Left cardiac atrium (tissue), 4 donors: ENCODE measurements at places on chromosomes 5 and 9.

- peak; percentile 47 for DNase-seq
These were observed at the start of gene ZNF618 for GRCh38 chr9:113876151-113876992. ZNF618 (plus strand) TSS chr9:113876309; CDS start chr9:113876381, 72 bp downstream.

DNA sequence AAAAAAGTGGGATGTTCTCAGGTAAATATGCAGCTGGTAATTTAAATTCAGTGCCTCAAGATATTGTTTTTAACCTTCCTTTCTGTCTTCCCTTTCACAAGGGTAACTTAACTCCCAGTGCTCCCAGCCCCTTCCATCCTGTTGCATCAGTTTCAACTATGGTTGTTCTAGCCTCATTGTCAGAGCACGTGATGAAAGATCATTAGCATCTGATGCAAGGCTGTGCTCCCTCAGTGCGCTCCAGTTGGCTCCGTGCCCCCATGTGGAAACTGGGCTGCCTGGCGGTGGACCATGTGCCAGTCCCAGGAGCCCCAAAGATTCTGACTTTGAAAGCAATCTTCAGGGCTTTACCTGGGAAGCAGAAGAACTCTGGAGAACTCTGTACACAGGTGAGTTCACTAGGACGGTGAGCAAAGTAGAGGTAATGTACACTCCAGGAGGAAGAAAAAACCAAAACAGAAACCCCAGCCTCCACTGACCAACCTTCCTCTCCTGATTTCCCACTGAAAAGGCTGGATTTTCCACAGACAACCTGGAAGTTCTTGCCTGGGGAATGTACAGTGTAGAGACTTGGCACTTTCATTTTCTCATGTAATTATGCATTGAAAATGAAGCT, 96.9 kb downstream of the SLC1A3 start:
- DNase-seq, result peak; percentile 34

DNA sequence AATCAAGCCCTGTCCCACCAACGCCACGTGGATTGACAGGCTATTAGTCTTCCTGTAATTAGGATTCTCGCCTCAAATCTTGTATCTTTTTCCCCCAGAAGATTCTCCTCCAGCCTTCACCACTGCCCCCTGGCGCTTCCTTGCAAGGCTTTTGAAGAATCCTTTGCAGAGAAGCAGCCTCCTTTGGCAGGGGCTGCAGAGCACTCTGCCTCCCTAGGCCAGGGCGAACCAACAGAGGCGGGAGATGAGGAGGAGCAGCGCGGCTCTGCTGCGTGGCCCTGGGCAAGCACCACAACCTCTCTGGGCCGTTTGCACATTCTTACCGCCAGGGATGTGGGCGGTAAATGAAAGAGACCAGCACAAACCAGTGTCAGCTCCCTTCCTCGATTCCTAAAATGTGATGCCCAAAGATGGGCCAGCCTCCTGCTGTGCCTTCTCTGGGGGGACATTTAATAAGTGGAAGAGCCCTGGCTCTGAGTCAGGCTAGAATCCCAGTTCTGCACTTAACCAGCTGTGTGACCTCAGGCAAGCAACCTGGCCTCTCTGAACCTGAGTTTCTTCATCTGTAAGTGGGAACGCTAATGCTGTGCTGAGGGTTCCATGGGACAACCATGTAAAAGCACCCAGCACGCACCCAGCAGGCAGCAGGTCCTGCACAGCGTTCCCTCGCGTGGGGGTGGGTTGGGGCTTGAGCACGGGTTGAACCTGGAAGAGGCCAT, 128.6 kb downstream of the KCNIP1 start:
- no peak for DNase-seq

DNA sequence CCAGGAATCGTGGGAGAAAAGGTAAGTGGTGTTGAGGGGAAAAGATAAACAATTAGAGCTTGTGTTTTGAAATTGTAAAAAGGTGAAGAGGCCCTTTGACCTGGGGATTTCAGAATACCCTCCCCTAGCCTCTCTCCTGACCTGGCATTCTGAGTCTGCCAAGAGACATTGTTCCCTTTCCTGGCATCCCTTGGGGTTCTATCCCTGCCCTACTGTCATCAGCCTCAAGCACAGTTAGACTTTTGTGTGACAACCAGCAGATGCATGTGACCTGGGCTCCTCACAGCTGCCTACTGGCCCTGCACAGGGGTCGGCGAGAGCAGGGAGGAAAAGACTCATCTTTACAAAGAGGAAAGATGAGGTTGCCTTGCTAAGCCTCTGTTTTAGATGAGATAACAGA, 72.2 kb upstream of the ORM1 start:
- DNase-seq, result no peak

GRCh38 chr9:10764481-10764880, 151.7 kb upstream of the PTPRD start:
- DNase-seq, result no peak

DNA sequence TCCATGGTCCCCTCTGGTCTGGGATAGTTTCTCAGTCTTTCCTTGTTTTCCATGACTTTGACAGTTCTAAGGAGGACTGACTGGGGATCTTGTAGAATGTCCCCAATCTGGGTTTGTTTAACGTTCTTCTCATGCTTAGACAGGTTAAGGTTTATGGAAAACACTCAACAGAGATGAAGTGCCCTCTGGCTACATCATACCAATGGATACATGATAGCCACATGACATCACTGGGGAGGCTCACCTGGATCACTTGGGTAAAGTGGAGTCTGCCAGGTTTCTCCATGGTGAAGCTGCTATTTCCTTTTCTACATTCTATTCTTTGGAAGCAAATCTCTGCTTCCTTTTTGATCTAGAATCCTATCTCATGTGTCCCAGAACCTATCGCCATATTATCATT, 23.8 kb upstream of the ALDH1B1 start:
- no peak for DNase-seq

GRCh38 chr9:112051812-112052211, 123.3 kb downstream of the SUSD1 start:
- no peak for DNase-seq

DNA sequence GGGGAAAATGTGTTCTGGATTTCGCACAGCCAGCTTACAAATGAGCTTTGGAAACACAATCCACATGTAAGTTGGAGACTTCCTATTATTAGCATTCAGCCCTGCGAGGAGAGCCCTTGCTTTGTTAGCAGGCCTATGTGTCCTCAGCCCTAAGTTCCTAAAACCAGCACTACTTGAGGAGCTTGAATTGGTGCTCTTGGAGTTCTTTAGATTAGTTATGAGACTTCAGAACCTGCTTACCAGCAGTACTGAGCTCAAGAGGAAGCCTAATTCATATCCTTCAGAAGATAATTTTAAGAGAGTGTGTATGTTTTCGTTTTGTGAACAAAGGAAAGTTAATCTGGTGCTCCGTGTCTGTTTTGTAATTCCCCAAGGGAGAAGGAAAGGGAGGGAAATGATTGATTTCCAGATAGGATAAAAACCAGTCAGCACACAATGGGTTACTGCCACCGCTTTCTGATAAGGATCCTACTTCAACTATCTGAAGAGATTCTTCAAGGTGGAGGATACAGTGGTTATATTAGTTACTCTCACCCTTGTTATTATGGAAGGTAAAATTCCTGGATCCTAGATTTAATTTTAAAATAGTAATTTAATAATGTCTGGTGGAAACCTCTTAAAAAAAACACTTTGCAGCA, 35.2 kb downstream of the PIK3R1 start:
- no peak for DNase-seq

DNA sequence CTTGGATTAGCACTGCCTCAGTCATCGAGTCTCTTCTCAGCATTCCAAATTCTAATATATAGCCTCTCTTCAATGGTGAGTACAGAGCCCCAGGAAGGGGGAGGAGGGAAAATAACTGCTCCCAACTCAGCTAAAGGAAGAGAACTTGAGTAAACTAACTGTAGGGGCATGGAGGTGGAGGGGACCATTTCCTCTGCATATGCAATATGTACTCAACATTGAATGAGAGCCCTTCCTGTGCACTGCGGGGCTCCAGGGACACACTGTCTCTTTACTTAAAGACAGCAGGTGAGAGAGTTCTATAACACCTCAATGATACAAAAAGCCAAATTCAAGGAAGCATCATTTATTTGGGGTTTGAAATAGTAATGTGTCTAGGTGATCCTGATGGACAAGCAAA, 75.1 kb downstream of the GNAQ start:
- no peak for DNase-seq

GRCh38 chr5:176803068-176803942, 7.1 kb upstream of the UNC5A start:
- no peak for DNase-seq

DNA sequence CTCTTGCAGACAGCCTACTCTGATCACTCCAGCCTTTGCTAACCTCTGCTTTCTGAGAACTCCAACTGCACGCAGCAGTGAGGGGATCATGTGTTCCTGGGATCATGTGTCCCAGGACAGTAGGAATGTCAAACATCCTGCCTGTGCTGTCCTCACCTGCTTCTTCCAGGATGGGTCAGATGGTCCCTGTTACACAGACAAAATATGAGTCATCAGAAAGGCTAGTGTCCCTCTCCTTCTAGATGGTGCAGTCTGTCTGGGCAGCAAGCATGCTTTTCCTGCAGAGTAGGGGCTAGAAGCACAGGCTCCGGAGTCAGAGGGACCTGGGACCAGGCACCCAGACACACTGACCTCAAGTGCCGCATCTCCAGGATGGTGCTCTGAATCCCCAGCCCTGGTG, 20.1 kb upstream of the SLC25A48 start:
- no peak for DNase-seq

DNA sequence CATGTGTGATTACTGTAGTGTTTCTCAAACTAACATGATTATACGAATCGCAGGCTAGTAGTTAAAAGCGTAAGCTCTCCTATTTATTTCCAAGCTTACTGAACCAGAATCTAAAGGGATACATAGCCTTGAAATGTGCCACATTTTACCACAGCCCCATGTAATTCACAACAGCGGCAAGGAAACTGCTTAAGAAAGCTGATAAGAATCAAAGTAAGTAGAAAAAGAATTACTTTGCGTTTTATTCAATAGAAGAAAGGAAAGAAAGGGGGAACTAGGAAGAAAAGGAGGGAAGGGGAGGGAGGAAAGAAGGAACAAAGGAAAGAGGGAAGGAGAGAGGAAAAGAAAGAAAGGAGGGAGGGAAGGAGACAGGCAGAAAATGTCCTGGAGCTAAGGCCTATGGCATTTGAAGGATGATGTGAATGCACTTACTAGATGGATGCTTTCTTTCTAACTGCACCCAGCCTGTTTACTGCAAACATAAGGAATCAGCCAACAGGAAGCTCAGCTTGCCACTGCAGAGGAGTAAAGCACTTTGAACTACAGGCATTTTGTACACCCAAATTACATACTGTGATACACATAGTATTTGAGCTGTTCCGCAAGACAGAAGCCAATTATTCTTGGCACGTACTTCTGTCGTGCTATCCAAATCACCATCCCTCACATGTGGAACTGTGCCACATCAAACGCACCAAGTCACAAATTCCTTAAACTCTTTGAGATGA, 521.7 kb downstream of the RAB3C start:
- no peak for DNase-seq

DNA sequence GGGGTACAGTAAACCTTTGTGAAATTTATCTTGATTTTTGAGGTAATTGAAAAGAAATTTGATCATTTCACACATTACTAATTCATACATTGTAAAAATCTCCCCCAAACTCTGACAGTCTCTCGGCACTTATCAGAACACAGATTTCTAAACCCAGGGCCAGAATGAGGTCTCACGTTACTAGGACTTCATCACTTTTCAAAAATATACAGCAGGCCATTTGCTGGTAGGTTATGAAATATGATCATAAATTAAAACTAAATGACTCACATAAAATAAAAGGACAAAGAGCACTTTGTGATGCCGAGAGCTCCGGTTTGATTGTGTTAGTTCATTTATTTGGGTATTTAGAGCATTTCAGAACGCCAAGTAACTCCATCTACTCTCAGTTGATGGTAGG, 17.0 kb downstream of the MSX2 start:
- DNase-seq, result no peak

DNA sequence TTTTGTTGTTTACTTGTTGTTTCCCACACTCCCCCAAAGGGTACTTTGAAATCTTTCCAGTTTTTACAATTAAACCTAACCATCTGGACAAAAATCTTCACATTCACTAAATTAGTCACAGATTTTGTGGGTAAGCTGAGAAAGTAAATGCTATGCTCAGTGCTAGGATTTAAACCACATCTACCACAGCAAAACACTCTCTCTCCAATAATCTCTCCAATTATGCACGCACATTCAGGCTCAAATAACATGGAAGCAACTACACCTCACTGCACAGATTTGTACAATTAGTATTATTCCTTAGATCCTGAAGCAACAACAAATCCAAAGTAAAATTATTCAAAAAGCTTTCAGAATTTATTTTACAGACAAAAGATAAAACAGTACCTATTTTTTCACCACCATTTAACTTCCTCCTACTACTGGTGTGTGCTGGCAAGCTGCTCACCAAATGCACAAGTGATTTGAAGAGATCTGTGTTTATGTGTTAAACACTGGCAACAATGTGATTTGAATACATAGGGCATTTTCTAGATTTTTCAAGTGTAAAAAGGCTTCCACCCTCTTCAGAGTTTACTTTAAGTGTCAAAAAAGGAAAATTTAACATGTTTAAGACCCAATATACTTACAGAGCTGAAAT, 16.6 kb downstream of the ZNF608 start:
- DNase-seq, result no peak

DNA sequence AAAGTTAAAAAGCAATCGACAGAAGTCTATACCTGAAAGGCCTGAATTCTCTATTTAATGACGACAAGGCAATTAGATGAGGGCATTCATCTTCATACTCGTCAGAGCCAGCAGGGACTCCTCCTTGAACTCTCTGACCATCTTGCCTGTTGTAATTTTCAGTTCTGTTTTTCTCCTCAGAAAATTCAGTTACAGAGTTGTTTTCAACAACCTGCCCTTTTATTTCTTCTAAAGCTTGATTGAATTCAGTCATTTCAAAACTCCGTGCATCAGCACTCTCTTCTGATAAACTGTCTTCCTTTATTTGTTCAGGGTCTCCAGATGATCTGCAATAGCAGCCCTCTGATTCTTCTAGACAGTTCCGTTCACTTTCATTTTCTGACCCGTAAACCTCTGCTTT, 15.6 kb downstream of the RIOK2 start:
- DNase-seq, result no peak

GRCh38 chr5:96517295-96517694, 84.2 kb upstream of the PCSK1 start:
- DNase-seq, result no peak
